ENCODE measurements at places on chromosomes 3 and 15. TPM values are rescaled to one million over a fixed set of nuclear protein-coding genes. Genes with fewer than 3 reads are reported as not detected.

- DNase-seq: no peak
Observed at GRCh38 chr3:14806641-14807263, 12.0 kb upstream of the FGD5 start.

KIF7 gene
- 12.2 TPM for total RNA-seq

AQP9 gene
- not detected for total RNA-seq

- DNase-seq: no peak
Observed at GRCh38 chr3:7461202-7461825, 600.4 kb downstream of the GRM7 start.

DNA sequence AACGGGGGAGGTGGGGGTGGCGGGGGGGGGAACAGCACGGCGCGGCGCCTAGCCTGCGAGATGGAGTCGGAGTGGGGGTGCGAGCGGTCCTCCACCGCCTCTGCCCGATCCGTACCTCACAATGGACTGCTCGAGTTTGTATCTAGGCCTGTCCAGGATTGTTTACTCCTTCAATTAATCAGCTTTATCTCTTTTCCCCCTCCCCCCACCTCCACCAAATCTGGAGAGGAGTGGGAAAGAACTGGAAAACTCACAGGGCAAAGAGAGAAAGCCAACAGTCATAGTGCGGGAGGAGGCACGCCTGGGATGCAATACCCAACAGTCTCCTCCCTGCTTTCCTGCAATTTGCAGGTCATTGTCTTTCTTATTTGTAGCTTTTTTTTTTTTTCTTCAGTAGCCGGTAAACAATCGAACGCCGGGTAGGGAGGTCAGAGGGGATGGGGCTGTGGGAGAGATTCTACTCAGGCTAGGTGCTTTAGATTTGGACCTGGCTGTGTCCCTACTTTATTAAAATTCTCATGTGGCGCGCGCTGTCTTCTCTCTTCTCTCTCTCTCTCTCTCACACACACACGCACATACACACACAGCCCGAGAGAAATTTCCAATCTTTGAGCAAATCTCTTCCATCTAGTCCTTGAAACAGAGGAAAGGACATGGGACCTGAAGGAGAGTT is 6.9 kb upstream of the MEIS2 start:
- DNase-seq: no peak

DNA sequence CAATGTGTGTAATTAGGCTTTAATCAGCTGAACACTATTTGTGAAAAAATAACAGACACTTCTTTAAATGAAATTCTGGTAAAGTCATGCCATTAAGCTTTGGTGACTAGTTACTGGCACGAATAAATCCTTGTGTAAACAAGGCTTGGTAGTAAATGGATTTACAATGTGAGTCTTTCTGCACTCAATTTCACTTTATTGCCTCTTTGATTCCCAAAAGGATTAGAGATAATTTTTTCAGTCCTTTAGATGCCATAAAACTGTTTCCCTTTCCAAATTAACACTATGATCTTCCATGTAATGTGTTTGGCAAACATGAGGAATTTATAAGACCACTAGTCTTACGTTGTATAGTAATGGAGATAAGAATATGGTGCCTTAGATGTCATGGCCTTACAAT is 339.5 kb upstream of the DNAJC19 start:
- no peak for DNase-seq

GRCh38 chr3:59514865-59515482 is 465.1 kb upstream of the CFAP20DC start:
- no peak for DNase-seq

CX3CR1 gene
- not detected for total RNA-seq

DNA sequence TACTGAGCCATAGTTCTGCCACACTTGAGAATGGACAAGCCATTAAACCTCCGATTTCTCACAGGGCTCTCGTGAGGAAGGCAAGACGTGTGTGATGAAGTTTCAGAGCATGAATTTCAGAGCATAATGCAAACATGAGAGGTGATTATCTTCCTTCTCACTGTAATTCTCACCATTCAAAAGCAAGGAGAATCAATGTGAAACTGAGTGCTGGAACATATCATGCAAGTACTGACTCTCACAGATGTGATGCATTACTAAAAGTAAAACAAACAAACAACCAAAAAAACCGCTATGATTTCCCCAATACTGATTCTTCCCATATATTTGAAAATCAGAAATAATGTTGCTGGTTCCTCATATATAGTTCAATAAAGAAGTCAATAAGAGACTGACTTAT is 23.7 kb downstream of the P3H2 start:
- DNase-seq: no peak

GRCh38 chr3:57803647-57804081 is 47.6 kb downstream of the SLMAP start:
- DNase-seq: peak; percentile 90

DNA sequence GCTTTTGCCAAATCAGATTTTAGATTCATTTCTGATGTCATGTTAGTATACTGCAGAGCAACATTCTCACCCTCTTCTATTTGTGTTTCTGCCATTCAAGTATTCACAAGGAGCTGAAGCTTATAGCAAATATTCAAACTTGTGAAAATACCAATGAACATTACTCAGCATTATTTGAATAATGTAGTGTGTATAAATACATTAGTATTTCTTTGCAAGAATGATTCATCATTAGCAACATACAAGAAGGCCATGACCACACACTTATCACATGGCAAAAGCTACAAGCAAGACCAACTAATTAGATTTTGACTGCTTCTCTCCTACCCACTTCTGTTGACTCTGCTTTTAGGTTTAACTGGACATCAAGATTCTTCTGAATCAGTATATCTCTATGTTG is 124.9 kb downstream of the IGSF11 start:
- no peak for DNase-seq

DNA sequence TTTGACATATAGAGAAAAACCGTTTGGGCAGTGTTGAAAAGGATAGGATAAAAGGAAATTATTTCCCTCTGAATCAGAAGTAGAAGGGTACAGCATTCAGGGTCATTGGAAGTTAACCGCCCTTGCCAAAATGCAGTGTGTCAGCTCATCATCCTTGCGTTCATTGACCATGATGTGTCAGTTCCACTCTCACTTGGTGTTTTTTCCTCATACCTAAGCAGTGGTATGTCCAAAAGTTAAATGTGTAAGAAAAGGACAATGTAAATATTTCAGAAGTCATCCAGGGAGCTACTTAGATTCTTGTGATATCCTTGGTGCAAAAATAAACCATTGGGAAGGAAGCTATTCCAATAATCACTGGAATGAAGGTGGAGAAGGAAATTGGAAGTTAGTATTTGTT is 50.7 kb downstream of the MAP6D1 start:
- DNase-seq: no peak

SLC27A2 gene
- under 0.01 TPM for total RNA-seq

GRCh38 chr15:101652098-101652785 is at the start of gene TM2D3:
Gene TM2D3 (minus strand): TSS chr15:101652381. CDS start chr15:101652361, 20 bp downstream.
- DNase-seq: peak; percentile 93

DNA sequence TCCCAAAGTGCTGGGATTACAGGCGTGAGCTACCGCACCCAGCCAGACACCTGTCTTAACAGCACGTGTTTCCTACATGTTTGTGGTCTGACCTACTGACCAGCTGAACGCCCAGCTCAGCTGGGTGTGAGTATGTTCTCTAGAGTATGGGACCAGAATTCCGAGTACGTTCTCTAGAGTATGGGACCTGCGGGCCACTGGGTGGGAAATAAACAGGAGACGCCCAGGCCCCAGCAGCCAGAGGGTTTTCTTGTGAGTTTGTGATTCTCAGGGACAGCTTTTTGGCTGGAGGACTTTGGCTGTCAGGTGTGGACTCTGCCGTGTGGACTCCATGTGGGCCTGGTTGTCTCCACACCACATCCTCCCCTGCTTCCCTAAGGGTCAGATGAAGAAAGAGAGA is 87.3 kb downstream of the CHRD start:
- no peak for DNase-seq

All from fibroblast of villous mesenchyme (primary cell).